Endothelial cell of umbilical vein (primary cell): ENCODE measurements at places on chromosomes 12 and 14.

DNA sequence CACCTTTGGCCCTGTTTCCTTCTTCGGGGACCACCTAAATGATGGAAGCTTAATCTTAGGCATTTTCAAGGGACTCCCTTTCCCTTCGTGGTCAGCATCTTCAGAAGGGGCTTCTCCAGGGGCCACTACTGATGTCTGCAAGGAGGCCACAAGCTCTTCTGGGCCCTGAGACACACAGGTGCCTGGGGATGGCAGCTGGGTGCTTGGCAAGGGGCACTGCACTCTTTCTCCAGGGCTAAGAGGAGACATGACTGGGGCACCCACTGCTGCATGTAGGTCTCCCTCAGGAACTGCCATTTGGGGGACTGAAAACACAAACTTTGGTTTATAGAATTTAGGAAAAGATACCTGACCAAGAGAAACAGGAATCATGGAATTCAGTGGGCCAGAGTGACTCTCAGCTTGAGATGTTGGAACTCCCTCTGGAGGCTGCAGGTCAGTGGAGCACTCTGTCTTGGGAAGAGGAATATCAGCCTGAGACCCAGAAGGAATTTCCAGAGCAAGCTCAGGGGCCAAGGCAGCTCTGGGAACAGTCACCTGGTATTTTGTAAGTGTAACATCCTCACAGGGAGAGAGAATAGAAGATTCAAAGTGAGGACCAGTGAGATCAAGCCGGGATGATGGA lies 16.0 kb downstream of the PLD4 start:
- no peak for DNase-seq

GRCh38 chr14:100804138-100804537 lies 21.8 kb upstream of the MEG3 start:
- DNase-seq, result no peak

DNA sequence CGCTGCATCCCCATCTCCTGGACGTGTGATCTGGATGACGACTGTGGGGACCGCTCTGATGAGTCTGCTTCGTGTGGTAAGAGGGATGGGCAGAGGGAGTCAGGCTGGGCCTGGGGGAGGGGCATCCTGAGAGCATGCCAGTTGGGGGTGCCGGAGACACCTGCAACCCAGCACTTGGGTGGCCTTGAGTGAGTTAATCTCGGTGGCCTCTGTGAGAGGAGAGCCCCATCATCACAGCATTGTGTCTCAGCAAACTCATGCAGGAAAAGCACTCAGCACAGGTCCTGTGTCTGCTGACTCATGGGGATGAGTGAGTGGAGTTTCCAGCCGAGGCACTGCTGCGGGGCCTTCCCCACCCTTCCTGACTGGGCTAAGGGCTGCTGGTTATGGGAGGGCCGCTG lies 19.6 kb upstream of the LRP1-AS start:
- DNase-seq, result peak; percentile 17

DNA sequence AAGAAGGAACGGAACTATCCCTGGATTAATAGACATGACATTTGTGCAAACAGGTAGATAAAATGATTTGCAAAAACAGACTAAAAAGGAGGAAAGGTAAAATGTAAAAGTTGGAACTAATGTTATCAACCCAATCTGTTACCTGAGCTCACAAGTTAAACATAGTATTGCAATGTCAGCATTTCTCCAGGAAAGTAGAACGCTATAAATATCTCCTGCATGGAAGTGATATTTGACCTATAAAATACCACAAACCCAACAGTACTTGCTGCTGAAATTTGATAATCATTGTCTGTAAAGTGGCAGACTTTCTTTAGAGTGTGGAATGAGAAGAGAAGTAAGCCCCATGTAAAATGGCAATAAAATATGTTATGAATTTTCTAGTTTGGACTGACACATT lies 1435.7 kb downstream of the LRFN5 start:
- DNase-seq, result no peak

DNA sequence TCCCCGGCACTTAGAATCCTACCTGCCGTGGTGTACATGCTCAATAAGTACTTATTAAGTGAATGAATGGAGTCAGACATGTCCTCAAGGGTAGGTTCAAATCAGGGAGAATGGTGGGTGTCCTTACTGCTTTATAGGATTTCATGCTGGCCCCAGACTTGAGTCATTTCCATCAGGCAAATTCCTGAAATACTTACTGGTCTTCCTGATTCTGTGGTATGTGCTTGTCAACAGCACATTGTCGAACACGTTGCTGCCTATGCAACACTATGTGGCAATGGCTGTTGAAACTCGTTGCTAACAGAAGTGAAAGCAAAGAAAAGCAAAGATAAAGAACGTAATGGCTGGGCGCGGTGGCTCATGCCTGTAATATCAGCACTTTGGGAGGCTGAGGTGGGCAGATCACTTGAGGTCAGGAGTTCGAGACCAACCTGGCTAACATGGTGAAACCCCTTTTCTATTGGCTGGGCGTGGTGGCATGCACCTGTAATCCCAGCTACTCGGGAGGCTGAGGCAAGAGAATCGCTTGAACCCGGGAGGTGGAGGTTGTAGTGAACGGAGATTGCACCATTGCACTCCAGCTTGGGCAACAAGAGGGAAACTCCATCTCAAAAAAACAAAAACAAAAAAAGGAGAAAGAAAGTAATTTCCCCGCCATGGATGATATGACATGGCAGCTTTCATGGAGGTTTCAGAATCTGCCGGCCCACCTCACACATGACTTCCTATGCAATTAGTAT lies 214.9 kb downstream of the ZFP36L1 start:
- DNase-seq, result peak; percentile 94

GRCh38 chr14:90458536-90458935 lies 61.7 kb downstream of the CALM1 start:
- DNase-seq, result no peak

- DNase-seq, result no peak
Observed at GRCh38 chr12:103865151-103865730, 24.2 kb upstream of the NT5DC3 start.

- DNase-seq, result no peak
Observed at GRCh38 chr12:116294454-116295165, 17.1 kb upstream of the MED13L start.

GRCh38 chr14:102967506-102967795 lies 45.0 kb downstream of the AMN start:
- no peak for DNase-seq

GRCh38 chr14:91368776-91369416 lies 48.7 kb downstream of the CCDC88C start:
- no peak for DNase-seq

GRCh38 chr14:21795456-21795855 lies 121.8 kb upstream of the OR4E1 start:
- no peak for DNase-seq

DNA sequence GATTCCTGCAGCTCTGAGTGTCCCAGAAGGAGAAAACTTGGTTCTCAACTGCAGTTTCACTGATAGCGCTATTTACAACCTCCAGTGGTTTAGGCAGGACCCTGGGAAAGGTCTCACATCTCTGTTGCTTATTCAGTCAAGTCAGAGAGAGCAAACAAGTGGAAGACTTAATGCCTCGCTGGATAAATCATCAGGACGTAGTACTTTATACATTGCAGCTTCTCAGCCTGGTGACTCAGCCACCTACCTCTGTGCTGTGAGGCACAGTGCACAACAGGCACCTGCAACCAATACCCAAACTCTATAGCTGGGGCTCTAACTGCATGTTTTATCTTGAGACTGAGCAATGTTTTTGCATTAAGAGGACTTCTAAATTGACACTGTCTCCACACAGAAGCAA lies 379.2 kb upstream of the OR4E1 start:
- no peak for DNase-seq

DNA sequence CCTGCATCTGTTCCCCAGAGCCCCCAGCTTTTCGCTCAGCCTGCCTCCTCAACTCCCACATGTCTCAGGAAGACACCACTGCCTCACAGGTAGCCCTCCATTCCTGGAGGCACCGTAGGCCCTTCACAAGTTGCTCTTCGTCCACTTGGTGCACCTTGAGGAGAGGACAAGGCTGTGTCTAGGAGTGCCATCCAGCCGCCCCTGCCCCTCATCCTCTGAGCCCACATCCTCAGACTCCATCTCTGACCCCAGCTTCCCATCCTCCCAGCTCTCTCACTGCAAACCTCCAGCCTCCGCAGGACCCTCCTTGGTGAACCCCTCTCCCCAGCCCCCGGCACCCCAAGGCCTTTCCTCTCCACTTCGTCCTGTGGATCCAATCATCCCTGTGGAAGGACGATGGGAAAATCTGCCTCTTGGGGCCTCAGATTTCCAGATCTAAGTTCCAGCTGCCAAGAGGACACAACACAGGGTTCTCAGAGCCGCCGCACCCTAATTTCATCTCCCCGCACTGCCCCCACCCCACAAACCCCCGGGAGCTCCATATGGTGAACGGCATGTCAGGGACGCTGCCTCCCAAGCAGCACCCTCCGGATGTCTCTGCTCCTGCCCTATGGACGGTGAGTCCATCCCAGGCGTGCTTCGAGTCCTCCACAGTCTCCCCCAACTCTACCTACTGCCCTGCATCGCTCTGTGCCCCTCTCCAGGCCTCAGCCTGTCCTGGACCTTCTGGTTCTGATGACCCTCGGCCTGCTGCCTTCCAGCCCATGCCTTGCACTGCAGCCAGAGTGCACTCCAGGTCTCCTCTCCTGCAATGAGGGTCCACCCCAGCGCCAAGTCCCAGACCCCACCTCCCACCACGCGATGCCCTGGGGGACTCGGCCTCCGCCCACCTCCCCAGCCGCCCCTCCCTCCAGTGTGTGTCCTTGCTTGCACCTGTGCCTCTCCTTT lies 314.1 kb upstream of the DIO3 start:
- no peak for DNase-seq

DNA sequence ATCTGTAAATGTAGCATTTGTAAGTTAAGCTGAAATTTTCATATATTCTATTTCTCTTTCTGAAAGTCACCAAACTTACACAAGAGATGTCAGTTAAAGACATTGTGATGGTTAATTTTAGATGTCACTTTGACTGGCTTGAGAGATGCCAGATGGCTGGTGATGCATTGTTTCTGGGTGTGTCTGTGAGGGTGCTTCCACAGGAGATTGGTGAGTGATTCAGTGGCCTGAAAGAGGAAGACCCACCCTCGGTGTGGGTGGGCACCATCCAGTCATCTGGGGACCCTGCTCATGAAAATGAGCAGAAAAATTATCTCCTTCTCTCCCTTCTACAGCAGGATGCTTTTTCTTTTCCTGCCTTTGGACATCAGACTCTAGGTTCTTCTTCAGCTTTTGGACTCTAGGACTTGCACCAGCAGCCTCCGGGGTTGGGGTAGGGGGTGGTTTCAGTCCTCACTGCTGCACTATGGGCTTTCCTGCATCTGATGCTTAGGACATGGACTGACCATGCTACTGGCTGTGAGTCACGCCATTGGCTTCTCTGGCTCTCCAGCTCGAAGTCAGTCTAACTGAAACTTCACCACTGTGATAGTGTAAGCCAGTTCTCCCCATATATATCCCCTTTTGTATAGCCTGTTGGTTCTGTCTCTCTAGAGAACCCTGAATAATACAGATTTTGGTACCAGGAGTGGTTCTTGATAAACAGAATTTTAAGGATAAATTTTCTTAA lies 20.9 kb downstream of the PDE6H start:
- DNase-seq, result no peak

- DNase-seq, result no peak
Observed at GRCh38 chr12:94145191-94145983, 3.0 kb upstream of the PLXNC1 start.

DNA sequence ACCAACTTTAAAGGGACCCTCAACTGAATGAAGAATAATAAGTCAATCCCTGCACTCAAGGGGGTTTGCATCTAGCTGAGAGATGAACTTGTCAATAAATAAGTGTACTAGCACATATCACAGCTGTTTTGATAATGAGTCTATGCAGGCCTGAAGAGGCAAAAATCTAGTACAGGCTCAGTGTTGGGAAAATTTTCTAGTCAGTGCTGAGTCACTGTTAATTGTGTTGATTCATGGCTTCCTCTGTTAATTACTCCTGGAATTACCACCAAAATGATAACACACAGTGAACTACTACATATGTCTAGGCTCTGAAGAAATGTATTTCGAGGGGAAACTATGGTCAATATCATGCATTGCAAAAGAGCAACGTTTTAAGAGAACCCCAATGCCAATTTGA lies 18.9 kb downstream of the SNRPF start:
- no peak for DNase-seq

- no peak for DNase-seq
Observed at GRCh38 chr12:9710584-9711375, 22.1 kb downstream of the CLECL1 start.

DNA sequence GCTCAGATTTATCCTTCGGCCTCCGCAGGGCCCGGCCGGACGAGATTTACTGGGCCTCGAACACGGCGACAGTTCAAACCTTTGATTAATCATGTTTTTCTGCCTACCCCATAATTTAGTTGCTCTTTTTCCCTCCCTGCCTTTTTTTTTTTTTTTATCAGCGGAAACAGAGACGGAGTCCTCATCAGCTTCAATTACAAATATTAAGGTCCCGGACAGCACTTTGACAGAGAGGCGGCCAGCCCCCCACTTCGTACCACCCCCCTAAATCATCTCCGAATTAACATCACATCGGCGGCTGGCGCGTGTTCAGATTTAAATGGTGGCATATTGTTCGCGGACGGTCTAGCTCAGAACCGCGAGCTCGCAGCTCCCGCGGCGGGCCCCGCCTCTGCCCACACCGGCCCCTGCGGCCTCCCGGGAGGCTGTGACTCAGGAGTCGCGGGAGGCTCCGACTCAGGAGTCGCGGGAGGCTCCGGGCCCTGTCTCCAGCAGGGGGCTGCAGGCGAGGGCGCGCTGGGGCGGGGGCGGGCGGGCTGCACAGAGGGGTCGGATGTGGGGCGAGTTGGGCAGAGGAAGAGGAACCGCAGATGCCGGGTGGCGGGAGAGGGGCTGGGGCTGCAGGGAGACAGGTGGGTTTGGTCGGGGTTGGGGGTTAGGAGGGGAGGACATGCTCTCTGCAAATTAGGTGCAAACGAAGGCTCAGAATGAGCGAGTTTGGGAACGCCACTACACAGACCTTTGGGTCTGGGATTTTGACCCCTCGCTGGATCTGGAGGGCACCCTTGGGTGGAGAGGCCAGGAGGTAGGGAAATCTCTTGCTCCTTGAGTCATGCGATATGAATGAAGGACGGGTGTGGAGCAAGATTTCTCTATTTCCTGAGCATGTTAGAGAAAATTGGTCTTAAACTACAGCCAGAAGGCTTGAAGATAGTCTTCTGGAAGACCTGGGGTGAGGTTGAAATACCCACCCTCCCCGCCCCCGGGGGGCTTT lies 19.6 kb upstream of the ATP5MC2 start:
- peak; percentile 55 for DNase-seq

- no peak for DNase-seq
Observed at GRCh38 chr12:97276661-97277429, 185.8 kb upstream of the RMST start.

- peak; percentile 6 for DNase-seq
Observed at GRCh38 chr12:100672075-100672592, 98.7 kb downstream of the GAS2L3 start.

- DNase-seq, result no peak
Observed at GRCh38 chr12:113910751-113911272, 55.3 kb downstream of the RBM19 start.

GRCh38 chr12:45148619-45149018 lies 67.3 kb upstream of the ANO6 start:
- DNase-seq, result no peak

DNA sequence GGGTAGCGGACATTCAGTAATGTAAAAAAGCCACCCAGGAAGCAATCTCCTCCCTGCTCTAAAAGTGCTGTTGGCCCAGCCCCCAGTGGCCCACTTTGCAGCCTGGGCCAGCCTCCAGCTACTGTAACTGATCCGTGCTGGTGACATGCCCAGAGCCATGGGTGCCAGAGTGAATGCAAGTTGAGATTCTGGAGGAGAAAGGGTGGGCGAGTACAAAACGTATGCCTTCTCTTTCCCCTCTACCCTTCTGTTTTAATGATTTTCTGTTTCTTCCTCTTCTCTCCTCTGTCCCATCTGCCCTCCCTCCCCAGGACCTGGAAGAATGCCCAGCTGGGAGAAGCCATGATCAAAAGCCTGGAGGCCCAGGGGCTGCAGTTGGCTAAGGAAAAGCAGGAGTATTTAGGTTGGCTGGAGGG lies 16.9 kb downstream of the PLEKHD1 start:
- no peak for DNase-seq
